NK-92 treated with Interleukin-12 subunit alpha and Interleukin-12 subunit beta, amount 100 ng/mL, for 24 hours (cell line): ENCODE measurements at places on chromosomes 7 and 10.

- no peak for DNase-seq
Observed at GRCh38 chr10:113866551-113867394, 12.3 kb downstream of the NHLRC2 start.

- DNase-seq: no peak
Observed at GRCh38 chr7:24980534-24981170, 674 bp upstream of the OSBPL3 start.

DNA sequence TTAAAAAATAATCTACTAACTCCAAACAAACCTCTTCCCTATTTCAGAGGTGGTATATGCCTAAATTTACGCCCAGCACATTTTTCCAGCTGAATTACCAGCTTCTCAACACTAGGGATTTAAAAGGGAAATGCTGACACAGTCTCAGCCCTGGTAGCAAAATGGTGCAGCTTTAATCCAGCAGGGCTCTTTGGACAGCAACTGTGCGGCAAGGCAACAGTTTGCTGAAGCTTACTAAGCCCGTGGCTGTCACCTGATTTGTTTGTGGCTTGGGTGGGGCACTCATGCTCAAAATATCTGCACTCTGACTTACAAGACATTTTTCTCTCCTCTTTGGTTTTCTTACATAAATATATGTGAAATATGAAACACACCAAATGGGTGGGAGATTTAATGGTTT lies 206.7 kb downstream of the POU6F2 start:
- no peak for DNase-seq

DNA sequence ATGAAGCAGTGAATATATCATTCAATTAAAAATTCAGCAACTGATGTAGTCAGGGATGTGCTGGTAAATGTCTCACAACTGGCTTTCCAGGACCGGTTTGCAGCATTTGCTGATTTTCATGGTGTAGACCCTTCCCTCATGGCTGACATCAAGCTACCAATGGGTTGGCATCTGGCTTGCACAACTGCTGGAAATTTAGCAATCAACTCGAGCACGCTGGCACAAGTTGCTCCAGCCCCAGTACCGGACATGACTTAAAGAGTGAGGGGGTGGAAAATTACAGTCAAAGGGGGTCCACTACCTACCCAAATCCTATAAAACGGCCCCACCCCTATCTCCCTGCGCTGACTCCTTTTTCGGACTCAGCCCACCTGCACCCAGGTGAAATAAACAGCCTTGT lies 198.4 kb upstream of the NRP1 start:
- DNase-seq: no peak

- no peak for DNase-seq
Observed at GRCh38 chr7:25662841-25663800, 434.8 kb upstream of the NPVF start.

DNA sequence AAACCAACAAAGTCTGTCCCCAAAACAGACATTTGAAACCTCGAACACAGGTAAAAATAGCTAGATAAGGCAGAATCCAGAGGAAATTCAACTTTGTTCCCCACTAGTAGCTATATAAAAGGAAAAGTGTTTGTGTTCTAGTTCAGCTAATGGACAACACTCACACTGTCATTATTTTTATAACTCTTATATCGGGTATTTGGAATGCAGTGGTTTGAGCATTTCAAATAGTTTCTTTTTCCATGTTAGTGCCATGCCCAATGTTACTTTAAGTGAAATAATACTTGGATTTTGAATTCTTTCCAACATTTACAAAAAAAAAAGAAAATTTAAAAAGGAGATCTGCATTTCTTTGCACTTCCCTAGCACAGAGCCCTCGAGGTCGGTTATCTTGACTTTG lies 213.6 kb downstream of the DOCK4 start:
- no peak for DNase-seq

DNA sequence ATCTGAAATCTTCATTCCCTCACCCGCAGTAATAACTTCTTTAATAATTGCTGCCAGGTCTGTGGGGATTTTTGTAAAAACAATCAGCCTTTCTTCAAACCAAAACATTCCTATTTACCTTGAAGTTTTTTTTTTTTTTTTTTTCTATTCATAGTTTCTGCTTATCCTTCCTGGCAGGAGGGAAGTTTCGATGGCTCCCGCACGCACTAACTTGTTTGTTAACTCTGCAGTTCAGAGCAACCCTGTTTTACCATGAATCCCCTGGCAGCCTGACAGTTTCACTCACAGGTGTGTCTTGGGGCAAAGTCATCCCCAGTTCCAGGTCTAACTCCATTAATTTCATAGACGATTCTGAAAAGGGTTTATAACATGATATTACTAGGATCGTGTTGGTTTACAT lies 149.3 kb downstream of the KLF6 start:
- no peak for DNase-seq
